ENCODE measurements at places on chromosomes 5 and 9.

- DNase-seq = no peak
Measured at GRCh38 chr9:137009938-137010732, 13.8 kb upstream of the CLIC3 start.

DNA sequence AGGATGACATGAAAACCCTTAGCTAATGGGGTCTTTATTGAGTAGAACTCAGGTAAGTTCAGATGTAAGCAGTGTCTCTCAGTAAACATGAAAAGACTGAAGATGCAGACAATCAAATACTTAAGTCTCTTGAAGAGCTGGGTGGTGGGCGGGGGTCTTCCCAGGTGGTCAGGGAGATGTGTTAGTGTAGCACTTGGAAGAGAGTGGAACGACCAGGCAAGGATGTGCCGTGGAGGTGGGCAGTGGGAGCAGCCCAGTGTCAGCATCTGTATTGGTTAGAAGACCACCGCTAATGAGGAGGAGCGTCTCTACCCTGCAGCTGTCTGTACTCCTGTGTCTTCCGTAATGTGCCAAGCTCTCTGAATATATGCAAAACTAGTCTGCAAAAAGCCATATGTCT is 4.4 kb downstream of the S1PR3 start:
- no peak for DNase-seq

DNA sequence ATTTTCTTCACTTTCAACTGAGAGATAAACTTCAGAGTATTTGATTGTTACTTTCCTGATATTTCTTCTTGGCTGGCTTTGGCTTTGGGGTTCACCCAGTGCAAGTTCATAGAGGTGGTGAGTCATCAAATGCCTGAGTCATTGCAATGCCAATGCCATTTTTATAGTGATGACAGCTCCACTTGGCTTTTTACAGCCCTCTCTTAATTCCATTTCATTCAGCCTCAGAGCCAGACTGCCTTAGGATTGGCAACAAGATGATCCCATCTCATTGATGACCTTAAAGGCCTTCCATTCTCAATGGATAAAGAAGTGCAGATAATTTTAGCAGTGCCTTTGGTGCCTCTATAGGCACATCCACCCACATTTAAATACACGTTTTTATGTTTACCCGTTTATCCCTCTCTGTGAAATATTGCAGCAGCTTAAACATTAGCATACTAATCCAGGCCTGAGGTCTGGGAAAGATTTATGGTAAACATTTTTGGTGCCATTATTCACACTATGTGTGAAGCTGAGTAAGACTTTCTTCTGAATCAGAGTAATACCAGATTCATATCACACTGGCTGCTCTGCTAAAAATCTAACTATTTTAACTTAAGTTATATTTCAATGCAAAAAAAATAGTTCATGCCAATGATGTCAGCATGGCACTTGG is 88.9 kb upstream of the TYRP1 start:
- DNase-seq = no peak

DNA sequence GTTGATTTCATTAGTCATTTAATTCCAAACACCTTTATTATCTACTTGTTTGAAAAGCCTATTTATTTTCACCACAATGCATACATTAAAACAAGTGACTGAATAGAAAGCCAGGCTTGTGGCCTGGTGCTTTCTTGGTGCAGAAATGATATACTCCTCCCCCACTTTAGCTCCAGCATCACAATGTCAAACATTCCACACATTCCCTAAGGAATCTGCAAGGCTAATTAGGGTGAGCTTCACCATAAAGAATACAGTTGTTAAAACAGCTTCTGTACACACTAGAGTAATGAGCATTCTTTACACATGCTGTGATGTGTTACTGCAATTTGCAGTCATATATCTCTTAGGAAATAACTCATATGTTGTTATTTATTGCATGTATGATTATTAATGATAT is 705.7 kb downstream of the CETN3 start:
- DNase-seq = no peak

- no peak for DNase-seq
Measured at GRCh38 chr5:131276072-131276471, 12.2 kb downstream of the CDC42SE2 start.

DNA sequence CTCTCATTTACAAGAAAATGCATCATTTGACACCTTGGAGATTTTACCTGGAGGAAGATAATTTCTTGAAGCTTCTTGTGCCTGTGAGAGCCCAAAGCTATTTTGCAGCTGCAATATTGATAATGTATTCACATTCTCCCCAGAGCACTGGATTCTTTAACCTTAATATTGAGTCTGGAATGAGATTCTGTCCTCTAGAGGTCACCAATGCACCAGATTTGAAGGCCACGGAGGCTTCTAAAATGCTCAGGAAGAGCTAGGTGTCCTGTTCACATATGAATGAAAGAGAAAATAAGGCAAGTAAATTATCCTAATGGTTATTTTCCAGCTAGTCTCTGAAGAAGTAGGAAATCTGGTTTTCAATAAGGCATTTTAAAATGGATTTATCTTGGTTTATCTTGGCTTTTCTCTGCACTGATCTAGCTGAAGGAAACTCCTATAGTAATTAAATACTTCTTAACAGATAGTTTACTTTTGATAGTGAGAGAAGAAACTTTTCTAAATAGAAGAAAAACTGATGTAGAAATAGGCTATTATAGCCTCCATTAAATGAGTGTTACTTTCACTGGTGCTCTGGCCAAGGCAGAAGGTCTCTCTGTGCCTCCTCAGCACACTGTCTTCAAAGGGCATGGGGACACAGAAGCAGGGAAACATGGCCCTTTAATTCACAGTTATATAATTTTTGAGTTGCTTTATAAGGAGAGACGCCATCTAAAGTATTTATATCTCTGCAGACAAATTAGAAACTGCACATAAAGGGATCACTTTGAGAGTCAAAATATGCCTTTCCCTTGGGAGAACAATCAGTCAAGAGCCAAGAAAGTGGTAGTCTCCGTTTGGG is 297.0 kb upstream of the ACTBL2 start:
- DNase-seq = no peak

- DNase-seq = no peak
Measured at GRCh38 chr9:101443364-101443771, 7.8 kb upstream of the ALDOB start.

DNA sequence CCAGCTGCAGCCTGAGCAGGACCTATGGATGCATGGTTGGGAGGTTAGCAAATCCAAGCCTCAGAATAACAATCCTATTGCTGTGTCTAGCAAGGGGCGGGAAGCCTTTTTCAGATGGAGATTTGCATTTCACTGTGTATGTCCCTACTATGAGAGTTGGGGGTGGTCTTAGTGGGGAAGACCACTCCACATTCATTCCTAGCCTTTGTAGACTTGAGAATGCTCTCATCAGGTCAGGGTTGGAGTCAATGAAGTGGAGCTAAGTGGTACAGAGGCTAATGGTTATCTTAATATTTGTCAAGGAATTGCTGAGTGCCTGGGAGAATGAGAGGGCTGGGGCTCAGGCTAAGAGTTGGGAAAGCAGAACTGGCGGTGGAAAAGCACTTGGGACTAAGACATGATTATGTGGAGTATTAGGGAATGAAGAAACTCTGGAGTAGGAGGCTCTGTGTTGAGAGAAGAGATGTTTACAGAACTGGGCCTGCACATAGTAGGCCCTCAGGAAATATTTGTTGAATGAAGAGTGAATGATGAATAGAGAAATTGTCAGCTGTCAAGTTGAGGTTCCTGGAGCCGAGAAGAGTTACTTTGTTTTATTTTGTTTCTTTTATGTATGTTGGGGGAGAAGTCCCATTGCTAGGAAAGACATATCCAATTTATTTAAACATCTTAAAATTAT is 175.5 kb upstream of the SPRY4 start:
- DNase-seq = no peak

- no peak for DNase-seq
Measured at GRCh38 chr5:108398964-108399363, 17.1 kb upstream of the FBXL17 start.

GRCh38 chr9:134045841-134046544 is 20.7 kb downstream of the BRD3OS start:
- DNase-seq = no peak

DNA sequence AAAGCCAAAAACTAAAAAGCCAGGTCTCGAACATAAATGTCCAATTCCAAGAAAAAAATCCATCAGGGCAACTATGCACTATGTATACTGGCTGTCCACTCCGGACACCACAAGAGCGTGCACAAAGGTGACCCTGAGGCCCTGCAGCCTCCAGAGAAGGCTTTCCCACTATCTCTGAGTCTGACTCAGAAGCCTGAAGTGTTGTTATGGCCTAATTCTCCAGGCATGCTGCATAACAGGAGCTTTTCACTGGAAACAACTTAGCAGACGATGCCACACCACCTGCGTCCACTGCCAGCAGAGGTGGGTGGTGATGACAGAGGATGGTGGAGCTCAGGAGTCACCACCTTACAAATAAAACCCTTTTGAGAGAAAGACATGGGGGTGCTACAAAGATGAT is 63.7 kb downstream of the HABP4 start:
- DNase-seq = no peak

GRCh38 chr9:123111427-123112014 is 78.1 kb downstream of the GPR21 start:
- DNase-seq = no peak

GRCh38 chr9:136665111-136665703 is 2.5 kb downstream of the EGFL7 start:
- no peak for DNase-seq

DNA sequence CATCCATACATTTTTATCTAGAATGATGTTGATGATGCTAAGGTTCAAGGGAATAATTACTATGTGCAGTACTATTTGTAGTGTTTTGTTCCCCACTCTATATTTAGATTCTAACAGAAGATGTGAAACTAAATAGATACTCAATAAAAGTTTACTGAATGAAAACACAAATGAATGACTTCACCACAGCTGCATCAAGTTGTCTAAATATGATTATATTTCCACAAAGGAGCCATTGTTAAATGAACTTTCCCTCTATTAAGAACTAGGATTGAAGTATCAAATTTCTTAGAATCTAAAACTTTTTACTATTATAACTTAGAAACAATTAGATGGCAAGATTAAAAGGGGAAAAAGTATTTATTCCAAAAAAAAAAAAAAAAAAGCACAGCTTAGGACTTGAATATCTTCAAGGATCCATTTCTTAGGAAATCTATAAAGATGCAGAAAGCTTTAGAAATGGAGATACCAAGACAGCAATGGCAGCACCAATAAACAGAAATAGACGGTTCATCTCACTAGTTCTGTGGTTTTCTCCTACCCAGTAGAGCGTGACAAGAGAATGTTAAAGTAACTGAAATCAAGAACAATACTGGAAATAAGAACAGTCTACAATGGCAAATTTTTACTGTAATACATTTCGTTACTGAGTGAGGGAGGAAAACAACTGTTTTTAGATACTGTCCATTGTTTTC is 347.6 kb downstream of the EBF1 start:
- DNase-seq = no peak

DNA sequence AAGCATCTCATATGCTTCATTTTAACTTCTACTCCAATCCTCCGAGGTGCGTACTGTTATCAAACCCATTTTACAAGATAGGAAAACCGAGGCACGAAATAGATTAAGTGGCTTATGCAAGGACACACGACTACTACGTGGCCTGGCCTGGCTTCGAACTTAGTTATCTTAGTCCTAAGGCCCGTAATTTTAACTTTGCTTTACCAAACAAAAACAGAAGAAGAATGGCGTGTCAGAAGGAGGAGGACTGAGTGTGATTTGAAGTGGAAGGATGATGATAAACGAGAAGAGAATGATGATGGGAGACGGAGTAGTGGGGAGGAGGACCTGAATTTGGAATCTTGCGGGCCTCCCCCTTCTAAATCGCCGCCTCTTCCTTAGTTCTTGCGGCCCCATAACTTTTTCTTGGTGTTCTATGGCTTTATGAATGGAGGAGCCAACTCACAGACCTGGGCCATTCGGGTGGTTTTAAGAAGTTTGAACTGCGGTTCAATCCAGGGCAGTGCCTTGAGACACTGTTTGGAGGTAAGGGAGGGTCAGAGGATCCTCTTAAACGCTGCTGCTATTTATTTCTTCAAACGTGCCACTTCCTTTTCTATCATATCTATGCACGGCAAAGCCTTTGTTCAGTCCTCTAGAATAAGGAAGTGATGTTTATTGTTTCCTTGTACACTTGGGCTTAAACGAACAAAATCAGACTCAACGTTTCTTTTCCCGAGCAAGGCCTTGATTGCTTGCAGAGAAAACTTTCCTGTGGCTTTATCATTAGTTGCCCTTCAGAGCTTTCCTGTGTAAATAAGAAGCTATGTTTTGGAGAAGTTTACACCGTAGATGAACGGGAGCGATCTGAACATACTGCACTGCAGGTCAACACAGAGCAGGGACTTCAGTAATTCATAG is 795 bp downstream of the CNOT8 start:
- peak; percentile 41 for DNase-seq

DNA sequence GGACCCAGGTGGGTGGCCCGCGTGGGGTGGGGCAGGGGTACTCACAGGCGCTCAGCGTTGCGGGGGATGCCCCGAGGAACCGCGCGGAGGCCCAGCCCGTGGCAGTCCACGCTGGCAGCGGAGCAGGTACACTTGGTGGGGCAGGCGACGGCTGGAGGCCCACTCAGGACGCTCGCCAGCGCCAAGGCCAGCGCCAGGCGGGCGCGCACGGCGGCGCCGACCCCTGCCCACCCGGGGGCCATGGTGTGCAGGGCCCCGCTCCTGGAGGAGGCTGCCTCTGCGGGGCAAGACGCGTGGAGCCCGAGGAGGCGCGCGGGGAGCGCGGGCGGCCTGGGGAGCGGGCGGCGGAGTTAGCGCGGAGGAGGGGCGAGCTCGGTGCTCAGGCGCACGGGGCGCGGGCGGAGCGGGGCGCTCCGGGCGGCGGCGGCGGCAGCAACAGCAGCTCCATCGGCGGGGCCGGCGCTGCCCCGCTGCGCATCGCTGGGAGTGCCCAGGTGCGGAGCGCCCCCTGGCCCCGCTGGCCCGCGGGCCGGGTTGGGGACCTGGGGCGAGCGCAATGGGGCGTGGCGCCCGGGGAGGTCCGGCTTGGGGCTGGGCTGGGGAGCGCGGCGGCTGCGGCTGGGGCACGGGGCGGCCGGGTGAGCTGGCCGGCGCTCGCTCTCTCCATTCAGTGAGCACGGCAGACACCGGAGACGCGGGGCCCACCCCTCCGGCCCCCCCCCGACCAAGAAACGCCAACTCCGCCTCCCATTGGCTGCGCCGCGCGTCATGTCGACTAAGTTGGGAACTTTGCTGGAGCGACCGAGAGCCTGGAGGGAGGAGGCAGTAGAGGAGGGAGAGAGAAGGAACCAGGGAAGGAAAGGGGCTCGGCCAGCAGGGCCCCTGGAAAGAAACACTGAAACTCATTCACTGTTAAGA is at the start of gene SLIT3:
TSS of gene SLIT3 (minus strand) at position 672 of the 918 bp plus-strand sequence. CDS start at position 242, 430 bp downstream.
- no peak for DNase-seq

- no peak for DNase-seq
Measured at GRCh38 chr9:128175102-128175563, 15.1 kb downstream of the BBLN start.

DNA sequence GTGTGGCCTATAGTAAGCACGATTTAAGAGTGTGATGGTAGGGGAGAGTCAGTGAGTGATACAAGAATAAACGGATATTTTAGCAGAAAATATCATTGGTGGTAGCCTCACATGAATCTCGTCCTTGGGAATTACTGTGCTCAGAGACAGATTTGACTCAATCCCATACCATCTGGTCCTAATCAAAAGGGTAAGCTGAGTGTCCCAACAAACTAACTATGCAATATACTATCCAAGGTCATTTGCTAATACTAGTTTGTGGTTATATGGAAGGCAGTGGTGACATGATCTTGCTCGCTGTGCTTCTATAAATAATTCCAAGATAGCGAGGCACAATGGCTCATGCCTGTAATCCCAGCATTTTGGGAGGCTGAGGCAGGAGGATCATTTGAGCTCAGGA is 103.2 kb downstream of the TRPM6 start:
- no peak for DNase-seq

GRCh38 chr5:32574540-32575175 is 10.7 kb upstream of the SUB1 start:
- no peak for DNase-seq

Data from hematopoietic multipotent progenitor cell treated with erythropoietin and hydrocortisone succinate and interleukin-3 and kit ligand, for 15 days (in vitro differentiated cells).